ENCODE measurements at places on chromosomes 6 and 20.

DNA sequence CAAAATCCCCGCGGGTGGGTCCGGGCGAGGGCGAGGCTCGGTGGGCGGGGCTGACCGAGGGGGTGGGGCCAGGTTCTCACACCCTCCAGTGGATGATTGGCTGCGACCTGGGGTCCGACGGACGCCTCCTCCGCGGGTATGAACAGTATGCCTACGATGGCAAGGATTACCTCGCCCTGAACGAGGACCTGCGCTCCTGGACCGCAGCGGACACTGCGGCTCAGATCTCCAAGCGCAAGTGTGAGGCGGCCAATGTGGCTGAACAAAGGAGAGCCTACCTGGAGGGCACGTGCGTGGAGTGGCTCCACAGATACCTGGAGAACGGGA, 809 bp downstream of the HLA-G start:
- no peak for DNase-seq

DNA sequence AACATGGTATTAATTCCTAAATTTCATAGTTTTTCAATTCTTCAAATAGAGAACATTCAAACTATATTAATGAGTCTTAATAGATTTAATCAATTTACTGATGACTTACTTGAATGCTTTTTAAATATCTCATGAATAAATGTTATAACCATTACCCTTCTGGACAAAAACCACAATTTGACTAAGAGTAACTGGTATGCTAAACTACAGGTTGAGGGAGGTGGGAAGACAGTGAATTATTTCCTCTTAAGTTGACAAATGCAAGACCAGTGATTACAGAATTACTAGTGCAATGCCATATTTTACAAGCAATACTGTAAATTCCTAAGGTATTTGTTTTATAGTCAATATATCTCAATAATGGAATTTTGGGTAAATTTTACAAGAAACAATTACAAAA, 65.1 kb downstream of the REV3L start:
- DNase-seq = no peak

- no peak for DNase-seq
Observed at GRCh38 chr6:105553171-105553570, 150.3 kb upstream of the PREP start.

GRCh38 chr6:156313037-156313436, 464.1 kb upstream of the ARID1B start:
- DNase-seq = no peak

DNA sequence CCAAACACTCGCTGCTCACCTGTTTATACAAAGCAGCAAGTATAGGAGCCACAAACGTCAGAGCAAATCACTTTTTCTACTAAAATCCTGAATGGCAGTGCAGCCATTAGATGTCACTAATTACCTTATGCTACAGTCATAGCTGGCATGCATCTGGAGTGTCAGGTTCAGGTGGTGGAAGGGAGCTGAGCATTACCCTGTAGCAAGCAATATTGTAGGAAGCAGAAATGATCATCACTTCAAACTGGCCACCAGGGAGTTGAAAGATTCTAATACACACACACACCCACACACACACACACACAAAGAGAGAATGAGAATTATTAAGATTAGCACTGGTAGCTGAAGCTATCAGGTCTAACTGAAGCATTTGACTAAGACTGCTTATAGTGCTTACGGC, 75.8 kb downstream of the EFHC1 start:
- no peak for DNase-seq

GRCh38 chr6:3398165-3398562, 58.7 kb downstream of the SLC22A23 start:
- DNase-seq = no peak

DNA sequence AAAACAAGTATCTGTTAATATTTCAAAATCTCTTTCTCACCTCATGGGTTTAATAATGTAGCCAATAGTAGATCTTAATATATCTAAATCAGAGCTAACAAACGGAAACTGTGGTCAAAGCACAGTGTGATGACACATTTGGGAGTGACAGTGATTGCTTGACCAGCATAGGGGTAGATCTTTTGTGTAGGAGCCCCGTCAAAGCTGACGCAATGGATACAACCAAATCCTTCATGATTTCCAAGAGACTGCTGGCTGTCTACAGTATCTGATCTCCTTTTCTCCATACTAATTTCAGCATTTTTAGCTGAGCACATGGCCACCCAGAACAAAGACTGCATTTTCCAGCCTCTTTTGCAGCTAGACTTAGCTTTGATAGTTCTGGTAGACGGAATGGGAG, 299.3 kb upstream of the ECI2 start:
- DNase-seq = no peak

All from activated CD4-positive, CD25-positive, alpha-beta regulatory T cell (primary cell).